ENCODE measurements at places on chromosomes 2 and 18.

DNA sequence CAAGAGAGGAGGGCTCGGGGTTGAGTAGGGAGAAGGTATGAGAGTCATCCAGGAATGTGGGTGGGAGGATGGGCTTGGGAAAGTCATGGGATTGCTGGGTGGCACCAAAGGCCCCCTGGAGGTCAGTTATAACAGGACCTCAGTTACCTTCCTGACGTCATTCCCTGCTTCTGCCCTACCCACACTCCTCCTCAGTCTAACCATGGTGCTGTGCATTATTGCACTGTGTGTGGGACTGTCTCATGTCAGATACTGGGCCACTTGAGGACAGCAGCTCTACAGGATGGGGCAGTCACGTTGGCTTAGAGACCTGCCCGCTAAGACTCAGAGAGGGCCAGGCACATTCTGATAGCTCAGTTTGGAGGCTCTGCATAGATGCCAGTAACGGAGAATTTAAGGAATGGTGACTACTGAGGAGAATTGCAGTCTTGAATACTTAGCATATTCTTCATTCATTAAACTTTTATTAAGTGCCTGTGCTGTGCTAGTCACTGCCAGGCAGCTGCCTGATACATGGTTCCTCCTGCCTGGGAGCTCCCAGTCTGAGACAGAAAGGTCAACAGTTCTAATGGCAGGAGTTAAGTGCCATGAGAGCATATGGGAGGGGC lies 90.5 kb downstream of the LAMA3 start:
- no peak for DNase-seq

DNA sequence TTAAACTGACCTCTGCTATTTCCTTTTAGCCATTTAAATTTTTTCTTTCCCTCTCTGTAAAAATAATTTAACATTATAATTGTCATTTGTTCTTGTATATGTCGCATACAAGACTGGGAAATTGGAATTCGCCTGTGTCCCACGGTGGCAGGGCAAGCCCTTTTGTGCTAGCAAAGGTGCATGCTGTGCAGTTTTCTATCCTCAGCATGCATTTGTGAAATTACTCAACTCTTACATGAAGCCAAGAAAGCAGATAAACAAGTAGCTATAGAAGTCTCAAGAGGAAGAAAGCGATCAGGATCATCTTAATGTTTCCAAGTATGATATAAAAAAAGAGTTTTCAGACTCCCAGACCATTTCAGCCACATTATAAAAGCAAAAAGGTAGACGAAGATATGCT lies 392.6 kb upstream of the CHST9 start:
- DNase-seq: no peak

DNA sequence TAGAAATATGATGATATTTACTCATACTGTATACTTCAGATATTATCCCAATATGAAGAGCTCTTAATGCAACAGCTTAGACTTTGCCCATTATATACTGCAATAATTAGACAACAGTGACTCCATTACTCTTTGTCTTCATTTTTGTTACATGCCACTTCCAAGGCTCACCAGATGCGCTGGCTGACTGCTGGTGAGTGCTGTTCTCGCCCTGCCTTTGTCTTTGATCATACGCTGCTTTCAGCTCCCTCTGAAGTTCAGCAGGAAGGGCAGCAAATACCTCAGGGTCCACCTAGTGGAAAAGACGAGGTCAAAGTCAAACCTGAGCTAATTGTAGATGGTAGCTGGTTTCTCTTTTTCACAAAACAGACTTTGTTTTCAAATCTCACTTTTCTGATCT lies 66.3 kb downstream of the EIF5B start:
- DNase-seq: no peak

GRCh38 chr2:2769481-2770431 lies 438.7 kb upstream of the MYT1L start:
- DNase-seq: no peak

DNA sequence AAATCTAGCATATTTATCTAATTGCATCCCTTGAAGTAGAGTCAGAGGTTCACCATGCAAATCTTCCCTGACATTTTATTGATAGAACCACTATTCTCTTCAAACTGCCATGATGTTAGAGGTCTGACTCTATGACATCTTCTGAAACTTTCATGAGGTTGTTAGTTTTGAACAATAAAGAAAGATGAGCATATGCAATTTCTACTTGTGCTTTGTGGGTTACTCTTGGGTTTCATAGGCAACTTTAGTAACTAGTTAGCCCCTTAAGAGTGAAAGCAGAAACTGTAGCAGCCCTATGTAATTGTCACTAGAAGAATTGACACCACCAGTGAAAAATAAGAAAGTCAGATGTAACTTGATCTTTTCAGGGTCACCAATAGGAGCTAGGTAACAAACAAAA lies 53.1 kb upstream of the ZEB2 start:
- DNase-seq: no peak

GRCh38 chr18:23580677-23581367 lies 5.5 kb downstream of the NPC1 start:
- DNase-seq: no peak

DNA sequence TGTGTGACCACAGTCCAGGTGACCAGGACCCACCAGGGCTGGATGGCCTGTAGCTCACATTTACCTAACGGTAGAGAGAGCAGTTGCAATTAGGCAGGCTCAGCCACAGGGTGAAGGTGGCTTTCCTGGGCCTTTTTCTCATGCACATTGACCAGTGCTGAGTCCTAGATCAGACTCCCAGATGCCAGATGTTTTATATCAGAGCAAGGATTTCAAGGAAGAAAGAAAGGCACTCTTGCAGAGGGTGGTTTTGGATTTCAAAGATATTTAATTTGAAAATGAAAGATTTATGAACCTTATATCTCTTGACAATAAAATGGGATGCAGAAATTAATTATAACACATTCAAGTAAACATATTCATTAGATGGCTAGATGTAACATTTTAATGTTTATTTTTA lies 694.2 kb upstream of the GYPC start:
- no peak for DNase-seq

GRCh38 chr2:188091220-188091619 lies 200.5 kb upstream of the GULP1 start:
- no peak for DNase-seq

- DNase-seq: peak; percentile 42
Measured at GRCh38 chr2:170929686-170930050, 615 bp downstream of the GORASP2 start.

GRCh38 chr2:157459486-157459885 lies 15.6 kb upstream of the CYTIP start:
- no peak for DNase-seq

GRCh38 chr2:167275046-167275445 lies 386.8 kb downstream of the XIRP2 start:
- no peak for DNase-seq

DNA sequence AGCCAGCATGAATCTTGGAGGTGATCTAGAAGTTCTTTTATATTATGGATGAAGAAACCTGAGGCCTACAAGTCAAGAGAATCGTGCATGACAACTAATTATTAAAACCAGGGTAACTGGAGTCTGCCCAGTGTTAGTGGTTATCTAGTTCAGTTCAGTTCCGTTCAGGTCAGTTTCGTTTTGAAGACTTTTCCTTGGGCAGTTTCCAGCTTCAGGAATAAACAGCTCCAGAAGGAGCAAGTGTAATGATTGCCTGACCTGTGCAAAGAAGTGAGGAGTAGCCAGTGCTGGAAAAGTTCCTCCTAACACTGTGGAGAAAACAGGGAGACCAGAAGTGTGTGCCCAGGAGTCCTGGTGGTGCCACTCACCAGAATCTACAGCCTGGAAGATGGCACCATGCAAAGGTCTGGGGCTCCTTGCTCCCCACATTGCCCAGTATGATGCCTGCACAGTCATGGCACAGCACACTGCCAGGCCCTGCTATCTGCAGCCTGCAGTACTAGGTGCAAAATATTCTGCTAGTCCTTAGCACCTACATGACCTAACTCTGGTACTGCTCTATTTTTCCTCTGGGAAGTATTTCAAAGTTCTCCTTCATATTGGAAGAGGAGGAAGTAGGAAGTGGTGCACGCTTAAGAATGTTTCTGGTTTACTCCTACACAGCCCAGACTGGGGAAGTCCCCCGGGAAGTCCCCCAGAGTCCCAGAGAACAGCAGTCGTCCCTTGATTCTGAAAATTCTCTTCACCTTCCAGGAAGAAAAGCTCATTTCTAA lies 65.8 kb downstream of the SUMO1 start:
- peak; percentile 16 for DNase-seq

DNA sequence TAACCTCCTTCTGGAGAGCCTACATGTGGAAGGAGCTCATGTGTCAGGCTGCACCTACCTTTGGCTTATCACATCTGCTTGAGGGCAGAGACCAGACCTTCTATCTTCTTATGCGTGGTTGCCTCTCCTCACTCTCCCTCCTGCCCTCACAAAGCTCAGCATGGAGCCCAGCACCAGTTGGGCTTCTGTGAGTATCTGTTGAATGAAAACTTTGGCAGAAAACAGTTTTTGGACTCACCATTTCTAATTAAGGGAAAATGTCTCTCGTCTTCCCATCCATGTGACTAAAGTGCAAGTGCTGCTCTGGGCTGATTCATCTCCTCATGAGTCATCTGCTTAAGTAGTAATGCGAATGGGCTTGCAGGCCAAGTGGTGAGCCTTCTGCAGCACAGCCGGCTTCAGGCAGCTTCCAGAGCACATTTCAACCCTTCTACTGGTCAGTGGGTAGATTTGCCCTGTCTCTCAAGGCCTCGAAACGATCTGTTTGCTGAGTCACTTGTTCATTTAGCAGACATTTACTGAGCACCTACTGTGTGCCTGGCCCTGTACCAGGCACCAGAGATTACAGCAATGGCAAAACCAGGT lies 102.6 kb downstream of the VSNL1 start:
- no peak for DNase-seq

GRCh38 chr2:109694190-109694589 lies 80.0 kb downstream of the SOWAHC start:
- DNase-seq: no peak

- no peak for DNase-seq
Measured at GRCh38 chr18:50793641-50794565, 25.9 kb downstream of the MRO start.

Measured in CD4-positive, alpha-beta T cell treated with Interleukin-17A for 1 hour (primary cell).